Activated naive CD8-positive, alpha-beta T cell treated with anti-CD3 and anti-CD28 coated beads for 36 hours (primary cell): ENCODE measurements at places on chromosomes 1 and 21. TPM values are rescaled to one million over a fixed set of nuclear protein-coding genes. Genes with fewer than 3 reads are reported as not detected.

SUMO3 gene
- total RNA-seq: 90.5 TPM

RHD gene
- not detected for total RNA-seq

S100A2 gene
- 0.60 TPM for total RNA-seq

GRCh38 chr1:30194046-30194619 lies 529.3 kb downstream of the MATN1 start:
- no peaks in the 10 kb centered on the region for H3K36me3 ChIP-seq
- no peak for DNase-seq
- H3K4me1 ChIP-seq: peaks cover 2% of the 10 kb centered on the region
- H3K27me3 ChIP-seq: peaks cover 30% of the 10 kb centered on the region
- H3K4me3 ChIP-seq: no peak overlapping the region
